ENCODE measurements at places on chromosomes 3 and 15.

- DNase-seq: no peak
Measured at GRCh38 chr3:123093696-123094095, 26.9 kb downstream of the PDIA5 start.

GRCh38 chr3:124786511-124787241 is 56.4 kb downstream of the UMPS start:
- DNase-seq: no peak

GRCh38 chr15:93102211-93102610 is 13.2 kb upstream of the RGMA start:
- DNase-seq: no peak

DNA sequence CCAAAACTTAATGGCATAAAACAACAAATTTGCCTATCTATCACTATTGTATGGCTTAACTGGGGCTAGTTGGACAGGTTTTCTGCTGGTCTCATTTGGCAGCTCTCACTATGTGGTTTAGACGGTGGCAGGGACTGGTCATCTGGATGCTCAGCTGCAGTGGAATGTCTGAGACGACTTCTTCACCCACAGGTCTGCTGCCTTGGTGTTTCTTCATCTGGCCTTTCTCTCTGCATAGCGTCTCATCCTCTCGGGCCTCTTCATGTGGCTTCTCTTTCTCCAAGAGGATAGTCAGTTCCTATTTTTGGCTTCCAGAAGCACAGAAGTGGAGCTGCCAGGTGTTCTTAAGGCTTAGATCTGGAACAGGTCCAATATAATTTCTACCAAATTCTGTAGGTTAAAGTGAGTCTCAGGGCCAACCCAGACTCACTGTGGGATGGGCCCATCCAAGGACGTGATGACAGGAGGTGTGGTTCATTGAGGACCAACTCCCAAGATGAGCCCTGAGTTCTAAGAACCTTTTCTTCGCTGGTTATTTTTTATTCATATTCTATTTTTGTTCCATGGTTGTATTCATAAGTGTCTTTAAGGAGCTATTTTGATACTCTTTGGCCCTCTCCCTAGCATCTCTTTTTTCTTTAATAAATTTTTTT is 18.6 kb downstream of the UBE2Q2 start:
- DNase-seq: no peak

DNA sequence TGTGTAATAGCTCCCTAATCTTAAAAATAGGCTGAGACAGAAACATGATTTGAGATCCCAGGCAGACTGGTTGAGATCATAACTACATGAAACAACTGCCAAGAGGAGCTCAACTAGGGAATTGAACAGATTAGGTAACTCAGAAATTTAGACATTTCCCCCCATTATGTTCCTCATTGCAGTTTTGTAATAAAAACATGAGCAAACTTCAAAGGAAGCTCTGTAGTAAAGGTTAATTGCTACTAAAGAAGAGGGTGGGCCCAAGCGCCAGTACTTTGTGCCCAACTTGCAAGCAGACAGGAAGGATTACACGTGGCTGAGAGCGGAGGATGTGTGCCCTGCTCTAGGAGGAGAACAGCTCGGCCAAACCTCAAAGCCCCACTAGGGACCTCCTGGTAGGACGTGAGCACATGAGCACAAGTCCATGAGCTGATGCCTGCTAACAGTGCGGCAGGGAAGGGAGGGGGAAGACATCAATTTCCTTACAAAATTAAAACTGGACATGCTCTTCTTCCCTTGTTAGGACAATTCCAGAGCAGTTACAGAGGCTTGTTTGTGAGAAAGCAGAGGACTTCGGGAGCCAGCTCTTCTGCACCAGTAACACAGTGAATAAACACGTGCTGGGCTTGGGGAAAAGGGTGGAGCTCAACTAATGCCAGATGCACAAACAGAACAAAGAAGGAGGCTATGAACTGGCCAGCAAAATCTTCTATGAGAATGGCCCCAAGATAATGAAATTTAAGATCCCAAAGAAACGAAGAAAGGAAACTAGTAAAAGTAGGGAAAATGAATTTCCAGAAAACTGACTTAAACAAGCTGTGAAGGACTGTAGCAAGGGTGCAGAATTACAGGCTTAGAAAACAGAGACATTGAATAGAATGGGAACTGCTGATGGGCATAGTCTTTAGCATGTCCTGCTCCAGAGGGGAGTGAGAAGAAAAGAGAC is 275.5 kb downstream of the MECOM start:
- no peak for DNase-seq

- DNase-seq: no peak
Measured at GRCh38 chr15:74621546-74621920, 5.9 kb downstream of the CLK3 start.
